ENCODE measurements at places on chromosomes 2 and 18.

GRCh38 chr2:229412686-229413085 lies 141.6 kb upstream of the PID1 start:
- no peak for DNase-seq

DNA sequence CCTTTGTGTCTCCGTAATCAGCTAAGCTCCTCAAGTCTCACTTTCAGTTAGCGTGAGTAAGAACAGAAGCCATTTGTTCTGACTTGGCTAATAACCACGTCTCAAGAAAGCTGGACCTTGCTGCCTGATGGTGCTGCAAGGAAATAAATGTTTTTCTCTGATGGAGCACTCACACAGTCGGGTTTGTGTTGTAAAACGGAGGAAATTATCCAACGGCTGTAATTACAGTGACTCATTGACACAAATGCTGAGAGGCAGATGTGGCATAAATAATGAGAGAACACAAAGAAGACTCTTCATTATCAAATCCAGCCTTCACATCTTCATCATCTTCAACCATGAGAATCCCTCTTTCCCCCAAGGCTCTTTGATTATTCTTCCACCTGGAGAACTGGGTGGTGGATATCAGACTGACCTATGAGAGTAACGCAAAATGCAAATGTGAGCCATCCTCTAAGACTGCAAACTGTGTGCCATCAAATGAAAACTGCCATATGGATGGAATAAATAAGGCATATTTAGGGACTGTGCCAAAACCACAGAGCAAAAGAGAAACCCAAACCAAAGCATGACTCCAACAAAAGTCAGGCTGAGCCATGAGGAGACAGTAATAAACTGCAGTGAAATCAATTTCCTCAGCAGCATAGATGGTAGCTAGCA lies 252.6 kb downstream of the RND3 start:
- DNase-seq = no peak

DNA sequence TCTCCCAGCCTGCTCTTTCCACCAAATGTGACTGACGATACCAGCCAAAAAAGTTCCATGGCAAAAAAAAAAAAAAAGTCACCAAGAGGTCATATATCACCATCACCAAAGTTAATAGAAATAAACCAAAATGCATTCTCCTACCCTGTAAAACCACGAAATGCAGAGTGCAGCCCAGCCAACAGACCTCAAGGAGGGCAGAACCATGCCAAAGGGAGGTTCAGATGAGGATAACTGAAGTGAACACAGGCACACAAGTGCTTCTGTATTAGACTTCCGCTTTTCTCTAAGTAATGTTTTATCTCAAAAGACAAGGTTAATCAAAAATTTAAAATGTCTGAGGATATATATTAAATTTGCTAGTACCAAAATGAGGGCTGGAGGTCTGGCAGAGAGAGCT lies 5.5 kb downstream of the SERPINE2 start:
- no peak for DNase-seq

GRCh38 chr2:240230291-240230931 lies 90.0 kb upstream of the OTOS start:
- peak; percentile 1 for DNase-seq

GRCh38 chr2:36493306-36493705 lies 104.7 kb downstream of the FEZ2 start:
- DNase-seq = no peak

GRCh38 chr18:5543036-5543680 lies 639 bp downstream of the EPB41L3 start:
- peak; percentile 23 for DNase-seq

DNA sequence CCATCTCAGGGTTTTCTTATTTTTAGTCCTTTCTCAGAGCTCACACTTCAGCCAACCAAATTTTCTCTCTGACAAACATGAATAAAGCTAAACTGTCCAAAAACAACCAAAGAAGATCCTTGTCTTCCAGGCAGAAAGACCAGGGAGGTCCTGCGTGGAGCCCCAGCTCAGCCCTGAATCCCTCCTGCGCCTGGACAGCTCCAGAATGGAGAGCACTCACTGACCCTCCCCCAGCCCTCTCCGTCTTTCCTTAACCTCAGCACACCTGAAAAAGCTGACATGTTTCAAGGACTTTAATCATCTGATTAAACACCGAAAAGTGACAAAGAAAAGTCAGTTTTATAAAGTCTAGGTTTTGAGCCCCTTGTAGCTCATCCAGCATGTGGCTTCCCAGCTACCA lies 22.9 kb upstream of the GNAL start:
- no peak for DNase-seq

GRCh38 chr2:67548317-67549201 lies 151.4 kb downstream of the ETAA1 start:
- no peak for DNase-seq

- DNase-seq = no peak
Observed at GRCh38 chr2:50765146-50765545, 266.8 kb downstream of the NRXN1 start.

GRCh38 chr2:228675091-228675490 lies 493.6 kb upstream of the SPHKAP start:
- DNase-seq = no peak

DNA sequence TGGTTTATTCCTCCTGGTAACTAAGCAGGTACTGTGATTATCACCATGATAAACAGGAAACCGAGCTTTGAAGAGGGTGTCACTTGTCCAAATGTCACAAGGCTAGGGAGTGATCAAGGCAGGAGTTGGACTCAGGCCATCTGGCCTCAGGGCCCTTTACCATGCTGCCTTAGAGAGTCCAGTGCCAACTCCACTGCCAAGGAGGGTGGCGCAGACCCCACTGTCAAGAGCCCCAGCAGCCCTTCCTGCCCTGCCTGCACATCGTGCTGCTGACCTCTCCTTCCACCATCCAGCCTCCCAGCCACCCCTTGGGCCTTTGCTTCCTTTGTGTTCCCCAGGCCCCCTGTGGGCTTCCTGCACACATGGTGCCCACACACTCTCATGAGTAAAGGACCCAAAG lies 48.3 kb downstream of the TNS1 start:
- DNase-seq = no peak

GRCh38 chr2:55609938-55610578 lies 7.4 kb downstream of the PPP4R3B start:
- no peak for DNase-seq

GRCh38 chr18:4246374-4246773 lies 208.7 kb downstream of the DLGAP1 start:
- no peak for DNase-seq

- DNase-seq = no peak
Observed at GRCh38 chr2:28613186-28613585, 117.3 kb downstream of the PLB1 start.

DNA sequence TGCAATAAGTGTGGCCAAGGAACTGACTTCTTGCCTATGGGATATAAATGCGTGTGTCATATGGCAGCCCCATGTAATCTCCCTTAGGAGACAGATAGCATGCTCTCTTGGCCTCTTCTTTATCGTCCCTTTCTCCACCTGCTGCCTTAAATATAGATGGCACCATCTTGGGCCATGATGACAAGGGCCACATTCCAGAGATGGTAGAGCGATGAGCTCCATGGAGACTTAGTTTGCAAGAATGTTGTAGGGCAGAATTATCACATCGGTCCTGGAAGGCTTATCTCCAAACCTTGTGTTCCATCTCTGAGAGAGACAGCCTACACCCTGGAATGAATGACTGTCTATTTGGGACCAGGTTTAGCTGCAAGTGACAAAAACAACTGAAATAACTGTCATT lies 536.7 kb downstream of the TNS1 start:
- no peak for DNase-seq

DNA sequence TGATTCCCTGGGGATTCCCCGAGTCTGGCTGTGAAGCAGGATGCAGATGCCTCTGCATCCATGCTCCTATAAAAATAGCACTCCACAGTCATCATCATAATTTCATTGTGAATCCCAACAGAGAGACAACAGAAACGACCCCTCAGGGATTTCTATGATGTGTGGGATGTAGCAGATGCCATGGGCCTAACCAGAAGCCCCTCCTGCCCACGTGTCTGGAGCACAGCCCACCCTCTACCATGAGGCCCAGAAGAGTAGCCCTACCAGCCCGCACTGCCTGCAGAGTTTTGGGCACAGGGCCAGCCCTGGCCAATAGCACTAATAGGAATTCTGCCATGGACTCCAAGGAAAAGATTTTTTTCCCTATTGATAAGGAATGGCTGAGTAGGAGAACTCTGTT lies 66.6 kb downstream of the GYPC start:
- DNase-seq = no peak

- DNase-seq = no peak
Observed at GRCh38 chr2:221200184-221200839, 371.8 kb downstream of the EPHA4 start.

DNA sequence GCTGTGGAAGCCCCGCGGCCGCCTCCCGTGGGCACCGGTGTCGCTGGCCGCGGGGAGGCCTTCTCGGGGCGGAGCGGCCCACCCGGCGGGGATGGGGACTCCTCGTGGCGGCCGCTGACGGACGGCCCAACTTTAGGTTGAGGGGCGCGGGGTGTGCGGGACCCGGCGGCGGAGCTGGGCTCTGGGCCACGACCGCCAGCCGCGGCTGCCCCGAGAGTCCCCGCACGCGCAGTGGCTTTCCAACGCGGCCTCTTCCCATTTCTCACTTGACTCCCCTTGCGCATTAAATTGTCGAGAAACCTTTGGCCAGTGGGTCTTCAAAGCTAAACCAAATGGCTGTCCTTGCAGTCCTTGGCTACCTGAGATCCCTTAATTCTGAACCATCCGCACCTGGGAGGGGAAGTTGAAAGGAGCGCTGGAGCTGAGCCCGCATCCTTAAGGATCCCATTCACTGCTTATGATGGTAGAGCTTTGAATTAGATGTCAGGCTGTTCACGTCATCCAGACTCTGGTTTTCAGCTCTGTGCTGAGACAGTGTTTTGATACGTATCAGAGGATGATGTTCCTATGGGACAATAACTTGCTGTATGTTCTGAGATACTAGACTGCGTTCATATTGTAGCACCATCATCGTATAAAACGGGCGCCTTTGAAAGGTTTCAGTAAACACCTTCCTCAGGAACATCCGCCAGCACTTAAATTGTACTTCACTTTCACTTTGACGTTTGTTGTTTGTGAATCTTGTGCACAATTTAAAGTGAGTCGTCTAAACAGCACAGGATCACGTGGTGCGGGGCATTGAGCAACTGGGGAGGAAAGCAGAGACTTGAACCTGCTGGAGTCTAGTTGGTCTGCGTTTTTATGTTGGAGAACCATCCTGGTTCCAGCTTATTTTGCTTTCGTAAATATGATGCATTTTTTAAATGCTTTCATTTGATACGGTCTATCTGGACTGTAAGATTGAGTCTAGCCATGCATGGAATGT lies 874 bp downstream of the CLIP4 start:
- DNase-seq = peak; percentile 58

- peak; percentile 68 for DNase-seq
Observed at GRCh38 chr2:71510196-71510807, 56.9 kb downstream of the DYSF start.

DNA sequence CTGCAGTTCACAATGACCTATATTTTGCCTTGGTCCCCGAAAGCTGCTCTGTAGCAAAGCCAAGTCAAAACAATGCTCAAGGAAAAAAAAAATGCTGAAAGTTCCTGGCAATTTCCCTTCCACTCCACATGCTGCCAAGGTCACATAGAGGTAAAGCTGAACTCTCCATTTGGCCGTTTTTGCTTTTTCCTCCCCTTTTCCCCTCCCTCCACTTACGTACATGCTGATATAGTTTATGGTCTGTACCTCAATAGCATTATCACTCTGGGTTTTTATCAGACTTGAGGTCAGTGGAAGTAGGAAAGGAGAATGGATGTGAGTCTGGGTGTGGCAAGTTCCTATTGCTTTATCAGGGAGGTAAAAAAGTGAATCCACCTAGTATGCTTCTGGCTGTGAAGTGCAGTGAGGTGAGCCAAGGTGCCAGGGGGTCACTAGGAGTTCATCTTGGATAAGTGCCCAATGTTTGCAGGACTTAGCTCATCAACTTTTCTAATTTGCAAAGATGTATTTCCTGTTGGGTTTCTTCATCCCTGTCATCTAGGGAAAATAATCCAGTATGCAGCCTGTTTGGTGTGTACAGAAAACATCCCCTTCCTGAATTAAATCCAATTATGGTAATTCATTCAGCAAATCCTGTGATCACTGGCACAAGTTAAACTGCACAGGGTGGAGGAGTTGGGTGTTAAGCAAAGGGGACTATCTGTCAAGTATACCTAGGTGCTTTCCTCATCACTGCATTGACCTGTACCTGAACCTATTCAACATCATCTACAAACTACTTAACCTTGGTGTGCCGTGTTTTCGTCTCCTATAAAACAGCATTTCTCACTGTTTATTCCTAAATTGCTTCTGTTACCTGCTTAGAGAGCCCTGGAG lies 124.3 kb upstream of the CYP26B1 start:
- no peak for DNase-seq

DNA sequence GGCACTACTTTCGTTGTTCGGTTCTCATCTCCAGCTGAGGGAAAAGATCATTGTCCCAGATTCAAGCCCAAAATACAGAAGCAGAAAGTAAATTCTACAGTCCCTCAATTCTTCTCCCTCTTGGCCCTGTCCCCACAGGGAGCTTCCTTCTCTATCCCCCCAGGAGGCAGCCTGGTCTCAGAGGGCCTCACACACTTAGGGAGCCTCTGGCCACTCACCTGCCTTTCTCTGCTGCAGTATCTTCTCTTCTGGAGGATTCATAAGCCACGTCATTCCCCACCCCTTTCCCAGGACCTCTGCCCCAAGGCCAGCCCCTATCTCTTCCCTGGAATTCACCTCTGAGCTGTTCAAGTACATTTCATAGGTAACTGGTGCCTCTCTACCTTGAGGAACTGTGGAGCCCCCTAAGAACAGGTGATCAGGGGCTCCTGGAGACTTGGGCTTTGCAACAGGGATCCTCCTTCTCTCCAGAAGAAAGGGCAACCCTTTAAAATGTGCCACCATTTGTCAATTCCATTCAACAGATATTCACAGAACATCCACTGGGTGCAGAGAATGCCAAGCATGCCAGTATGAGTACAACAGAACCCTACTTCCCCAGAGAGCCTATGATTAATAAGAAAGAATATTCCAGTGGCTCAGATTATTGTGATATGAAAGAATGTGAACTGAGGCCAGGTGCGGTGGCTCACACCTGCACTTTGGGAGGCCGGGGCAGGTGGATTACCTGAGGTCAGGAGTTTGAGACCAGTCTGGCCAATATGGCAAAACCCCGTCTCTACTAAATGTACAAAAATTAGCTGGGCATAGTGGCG lies 72.9 kb downstream of the CIB4 start:
- no peak for DNase-seq
